Stimulated activated CD8-positive, alpha-beta memory T cell treated with anti-CD3 and anti-CD28 coated beads, Interleukin-7, amount 100 ng/mL, for 1 hour (primary cell): ENCODE measurements at places on chromosomes 2 and 18.
A peak's percentile ranks its signal among the peaks of the same experiment; 100 is the strongest.

- DNase-seq, result no peak
Measured at GRCh38 chr18:31931163-31931885, 11.6 kb downstream of the TRAPPC8 start.

DNA sequence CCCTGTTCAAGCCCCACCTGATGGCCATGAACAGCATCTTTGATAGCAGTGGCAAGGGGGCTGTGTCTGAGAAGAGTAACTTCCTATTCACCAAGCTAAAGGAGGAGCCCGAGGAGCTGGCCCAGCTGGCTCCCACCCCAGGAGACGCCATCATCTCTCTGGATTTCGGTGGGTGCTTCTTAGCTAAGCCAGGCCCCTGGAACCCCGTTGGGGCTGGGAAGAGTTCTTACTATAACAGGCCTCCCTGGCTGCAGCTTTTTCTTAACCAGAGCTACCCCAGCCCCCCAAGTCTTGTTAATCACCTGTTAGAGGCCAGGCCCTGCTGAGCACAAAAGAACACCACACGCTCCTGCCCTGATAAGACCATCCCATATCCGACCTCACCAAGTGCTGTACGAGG, 79.4 kb downstream of the EPAS1 start:
- DNase-seq, result no peak

DNA sequence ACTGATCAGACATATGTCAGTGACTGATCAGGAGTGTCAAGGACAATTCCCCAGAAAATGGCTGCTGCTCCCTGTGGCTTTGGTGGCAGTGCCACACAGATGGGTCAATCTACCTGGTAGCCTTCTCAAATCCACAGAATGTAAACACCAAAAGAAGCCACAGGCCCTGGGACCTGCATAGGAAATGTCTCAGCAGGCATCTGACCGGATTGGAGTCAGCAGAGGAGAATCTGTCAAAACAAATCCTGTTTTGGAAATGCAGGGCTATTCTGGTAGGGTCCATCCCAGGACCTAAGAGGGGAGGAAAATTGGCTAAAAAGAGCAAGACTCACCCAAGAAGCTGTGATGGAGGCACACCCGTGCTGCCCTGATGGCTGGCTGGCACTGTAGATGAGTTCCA, 189.7 kb downstream of the TMEM247 start:
- no peak for DNase-seq

GRCh38 chr18:72539901-72540300, 4.2 kb downstream of the CBLN2 start:
- no peak for DNase-seq

DNA sequence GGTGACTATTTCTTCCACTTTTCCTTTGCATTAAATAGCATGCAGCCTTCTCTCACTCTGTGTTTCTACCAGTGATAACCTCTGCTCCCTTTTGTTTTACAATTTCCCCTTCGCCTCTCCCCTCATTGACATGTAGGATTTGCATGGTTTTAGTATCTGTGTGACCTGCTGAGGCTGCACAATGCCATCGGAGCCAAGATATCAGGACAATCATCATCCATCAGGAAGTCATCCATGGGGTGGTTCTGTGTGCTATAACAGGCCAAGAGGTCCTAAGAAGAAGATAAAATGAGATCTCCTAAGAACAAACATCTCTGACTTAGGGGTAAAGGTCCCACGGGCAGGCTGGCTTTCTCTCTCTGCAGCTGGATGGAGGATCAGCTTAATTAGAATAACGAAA, 65.6 kb downstream of the EHD3 start:
- DNase-seq, result no peak

DNA sequence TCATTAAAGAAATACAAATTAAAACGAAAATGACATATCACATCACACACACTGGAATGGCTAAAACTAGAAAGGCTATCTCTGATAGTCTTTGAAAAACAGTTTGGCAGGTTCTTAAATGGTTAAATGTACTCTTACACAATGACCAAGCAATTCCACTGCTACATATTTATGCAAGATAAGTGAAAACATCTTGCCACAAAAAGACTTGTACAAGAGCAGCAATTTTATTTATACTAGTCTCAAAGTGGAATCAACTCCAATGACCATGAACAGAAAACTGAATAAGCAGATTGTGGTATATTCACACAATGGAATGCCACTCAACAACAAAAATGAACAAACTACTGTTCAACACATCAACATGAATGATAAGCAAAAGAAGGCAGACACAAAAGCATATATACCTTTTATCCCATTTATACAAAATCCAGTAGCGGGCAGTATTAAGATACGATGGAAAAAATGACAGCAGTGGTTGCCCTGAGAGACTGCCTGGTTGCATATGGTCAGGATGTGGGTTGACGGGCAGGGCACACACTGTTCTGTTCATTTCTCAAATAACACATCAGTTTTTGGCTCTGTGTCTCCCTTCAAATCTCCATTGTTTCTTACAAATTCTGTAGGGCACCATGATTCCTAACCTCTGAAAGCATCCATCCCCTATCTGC, 25.4 kb downstream of the SP100 start:
- DNase-seq, result peak; percentile 22
